ENCODE measurements at places on chromosomes 16 and 17. TPM values are rescaled to one million over a fixed set of nuclear protein-coding genes. Genes with fewer than 3 reads are reported as not detected.

- DNase-seq = no peak
Observed at GRCh38 chr17:616407-616806, 98.2 kb downstream of the VPS53 start.

DNA sequence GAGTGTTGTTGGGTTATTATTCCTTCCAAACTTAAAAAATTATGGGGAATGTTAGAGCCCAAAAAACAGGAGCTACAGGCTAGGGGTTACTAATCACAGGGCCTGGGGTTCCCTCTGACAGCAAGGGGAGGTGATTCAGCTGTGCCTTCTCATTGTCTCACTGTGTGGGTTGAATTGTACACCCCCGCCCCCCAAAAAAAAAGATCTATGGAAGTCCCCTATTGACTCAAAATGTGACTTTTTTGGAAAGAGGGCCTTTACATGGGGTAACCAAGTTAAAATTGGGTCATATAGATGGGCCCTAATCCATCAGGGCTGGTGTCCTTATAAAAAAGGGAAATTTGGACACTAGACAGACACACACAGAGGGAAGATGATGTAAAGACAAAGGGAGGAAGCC is 190.2 kb downstream of the SOX9 start:
- DNase-seq = no peak

DNA sequence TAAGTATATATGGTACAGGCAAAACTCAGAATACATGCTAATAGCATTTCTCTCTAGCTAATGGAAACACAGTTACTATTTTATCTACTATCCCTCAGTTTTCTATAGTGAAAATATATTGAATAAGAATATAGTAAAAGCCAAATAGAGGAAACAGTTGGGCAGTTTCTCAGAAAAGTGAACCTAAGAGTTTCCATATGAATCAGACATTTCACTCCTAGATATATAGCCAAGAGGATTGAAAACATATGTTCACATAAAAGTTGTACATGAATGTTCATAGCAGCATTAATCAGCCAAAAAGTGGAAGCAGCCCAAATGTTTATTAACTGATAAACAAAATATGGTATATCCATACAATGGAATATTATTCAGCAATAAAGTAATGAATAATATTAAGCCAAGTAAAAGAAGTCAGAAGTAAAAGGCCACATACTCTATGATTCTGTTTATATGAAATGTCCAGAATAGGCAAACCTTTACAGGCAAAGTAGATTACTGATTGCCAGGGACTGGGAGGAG is 134.6 kb downstream of the CYB561 start:
- no peak for DNase-seq

Gene SOCS7
- 51.0 TPM for total RNA-seq

GRCh38 chr17:6986676-6987075 is 9.2 kb upstream of the ALOX12 start:
- DNase-seq = no peak

Gene PLA2G10
- total RNA-seq = not detected

GRCh38 chr16:6038941-6039645 is 941.5 kb upstream of the EEF2KMT start:
- DNase-seq = no peak

GRCh38 chr17:72426321-72426720 is 305.5 kb downstream of the SOX9 start:
- no peak for DNase-seq

DNA sequence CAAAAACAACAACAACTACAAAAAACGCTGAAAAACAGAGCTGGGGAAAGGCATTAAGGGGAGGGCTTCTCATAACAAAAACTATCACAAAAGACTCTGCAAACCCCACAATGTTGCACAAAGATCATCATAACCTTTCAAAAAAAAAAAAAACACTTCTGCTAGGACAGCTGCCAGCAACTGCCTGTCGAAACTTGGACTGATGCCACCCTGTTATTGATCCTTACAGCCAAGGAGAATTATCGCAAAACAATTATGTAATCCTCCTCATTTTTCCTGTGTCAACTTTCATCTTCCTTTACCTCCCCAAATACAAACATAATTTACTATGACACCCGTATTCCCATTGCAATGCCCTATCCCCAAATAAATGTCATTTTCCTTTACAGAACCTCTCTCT is 9.3 kb downstream of the CCDC40 start:
- DNase-seq = no peak

DNA sequence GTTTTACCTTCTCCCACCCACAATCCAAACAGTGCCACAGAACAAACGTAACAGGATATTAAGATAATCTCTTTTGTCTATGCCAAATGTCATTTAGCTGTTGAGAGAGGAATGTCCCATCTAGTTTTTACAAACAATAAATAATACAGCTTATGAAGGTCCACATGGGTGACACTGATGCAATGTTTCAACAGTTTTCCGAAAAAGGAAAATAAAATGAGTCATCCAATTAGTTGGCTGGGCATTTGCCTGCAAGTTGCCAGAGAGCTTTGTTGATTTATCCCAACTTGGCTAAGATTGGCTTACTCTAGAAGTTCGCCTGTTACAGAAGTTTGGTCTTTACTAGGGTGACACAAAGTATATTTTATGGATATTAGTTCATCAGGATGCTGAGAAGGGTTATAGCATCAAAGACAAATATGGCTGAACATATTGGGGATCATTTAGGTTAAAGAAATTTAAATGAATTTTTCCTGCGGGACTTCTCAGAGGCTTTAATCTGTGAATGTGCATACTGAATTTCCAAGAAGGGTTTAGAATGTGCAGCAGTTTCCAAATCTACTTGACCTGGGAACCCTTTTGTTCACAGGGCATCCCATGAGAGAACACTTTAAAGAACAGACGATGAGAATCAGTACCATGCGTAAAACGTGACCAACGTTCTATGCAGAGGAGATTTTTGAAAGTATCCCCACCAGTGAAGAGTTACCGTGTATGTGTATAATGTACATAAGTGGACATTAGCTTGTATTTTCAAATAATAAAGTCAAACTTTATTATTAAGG is 73.1 kb downstream of the CDH13 start:
- peak; percentile 41 for DNase-seq

Gene KRTAP17-1
- not detected for total RNA-seq

Gene NLK
- total RNA-seq = 73.0 TPM

Gene C1QL1
- 1.2 TPM for total RNA-seq

Gene ANKRD40CL
- total RNA-seq = not detected

Gene TMC8
- 0.41 TPM for total RNA-seq

Gene LPCAT2
- 2.4 TPM for total RNA-seq
